ENCODE measurements at places on chromosomes 4 and X. TPM values are rescaled to one million over a fixed set of nuclear protein-coding genes. Genes with fewer than 3 reads are reported as not detected.

- H3K36me3 ChIP-seq: peaks cover 17% of the 10 kb centered on the region
- no peak overlapping the region for H3K27ac ChIP-seq
- H3K27me3 ChIP-seq: no peaks in the 10 kb centered on the region
- no peaks in the 10 kb centered on the region for H3K4me1 ChIP-seq
- DNase-seq: no peak
Observed at GRCh38 chr4:36140421-36140820, 103.9 kb downstream of the ARAP2 start.

DNA sequence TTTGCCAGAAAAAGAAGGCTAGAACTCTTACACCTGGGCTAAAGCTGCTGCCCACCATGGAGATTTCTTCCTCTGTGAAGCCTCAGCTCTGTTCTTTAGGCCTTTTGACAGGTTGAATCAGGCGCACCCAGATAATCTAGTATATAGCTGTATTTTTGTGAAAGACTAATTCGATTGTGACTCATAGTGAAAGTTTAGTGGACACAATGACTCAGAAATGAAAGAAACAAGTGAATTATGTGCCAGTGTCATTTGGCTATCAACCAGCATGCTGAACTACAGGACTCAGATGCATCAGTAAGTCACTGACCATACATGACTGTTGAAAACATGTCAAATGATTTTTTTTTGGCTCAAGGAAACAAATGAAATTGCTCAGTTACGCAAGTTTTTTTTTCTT is 425.4 kb downstream of the SLITRK2 start:
- H3K27ac ChIP-seq: no peak overlapping the region
- no peaks in the 10 kb centered on the region for H3K27me3 ChIP-seq
- H3K4me3 ChIP-seq: no peak overlapping the region
- H3K36me3 ChIP-seq: no peaks in the 10 kb centered on the region
- H3K4me1 ChIP-seq: no peaks in the 10 kb centered on the region

DNA sequence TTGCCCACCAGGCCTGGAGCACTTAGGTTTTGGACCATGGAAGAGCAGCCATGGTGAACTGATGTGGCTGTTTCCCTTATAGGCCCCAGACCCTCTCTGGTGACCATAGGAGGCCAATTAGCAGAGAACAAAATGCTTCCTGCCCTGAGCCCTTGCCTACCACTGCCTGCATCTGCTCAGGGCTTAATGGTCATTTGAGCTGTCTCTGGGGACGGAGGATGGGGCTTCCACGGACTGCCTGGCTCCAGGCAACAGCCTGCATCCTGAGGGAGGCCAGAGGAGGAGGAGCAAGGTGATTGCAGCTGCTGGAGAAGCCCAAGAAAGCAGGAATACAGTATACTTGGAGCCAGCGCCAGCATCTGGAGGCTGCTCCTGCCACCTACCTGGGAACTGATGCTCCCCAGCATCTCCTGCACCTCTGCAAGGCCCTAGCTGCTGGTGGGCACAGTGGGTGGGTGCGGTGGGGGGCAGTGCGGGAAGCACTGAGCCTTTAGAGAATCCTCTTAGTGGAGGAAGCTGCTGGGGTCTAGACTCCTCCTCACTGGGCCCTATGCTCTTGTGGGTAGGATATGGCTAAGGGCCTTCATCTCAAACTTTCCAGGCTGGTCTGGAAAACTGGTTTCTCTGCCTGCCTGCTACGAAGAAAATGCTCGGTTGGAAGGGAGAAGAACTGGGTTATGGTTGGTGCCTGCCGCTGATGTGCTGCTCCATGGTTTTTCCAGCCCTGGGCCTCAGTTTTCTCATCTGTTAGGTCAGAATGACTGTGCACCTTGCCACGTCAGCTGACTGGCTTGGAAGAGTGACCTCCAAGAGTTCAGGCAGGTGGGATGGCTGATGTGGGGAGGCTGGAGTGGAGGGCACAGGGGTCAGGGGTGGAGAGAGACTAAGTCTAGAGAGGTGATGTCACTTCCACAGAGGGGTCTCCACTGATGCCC is 158.8 kb upstream of the PJA1 start:
- no peak overlapping the region for H3K4me3 ChIP-seq
- no peaks in the 10 kb centered on the region for H3K36me3 ChIP-seq

- H3K27ac ChIP-seq: no peak overlapping the region
- H3K4me3 ChIP-seq: no peak overlapping the region
- H3K27me3 ChIP-seq: peaks cover 16% of the 10 kb centered on the region
- no peaks in the 10 kb centered on the region for H3K4me1 ChIP-seq
Observed at GRCh38 chr4:53716011-53716410, 124.7 kb upstream of the LNX1 start.

DNA sequence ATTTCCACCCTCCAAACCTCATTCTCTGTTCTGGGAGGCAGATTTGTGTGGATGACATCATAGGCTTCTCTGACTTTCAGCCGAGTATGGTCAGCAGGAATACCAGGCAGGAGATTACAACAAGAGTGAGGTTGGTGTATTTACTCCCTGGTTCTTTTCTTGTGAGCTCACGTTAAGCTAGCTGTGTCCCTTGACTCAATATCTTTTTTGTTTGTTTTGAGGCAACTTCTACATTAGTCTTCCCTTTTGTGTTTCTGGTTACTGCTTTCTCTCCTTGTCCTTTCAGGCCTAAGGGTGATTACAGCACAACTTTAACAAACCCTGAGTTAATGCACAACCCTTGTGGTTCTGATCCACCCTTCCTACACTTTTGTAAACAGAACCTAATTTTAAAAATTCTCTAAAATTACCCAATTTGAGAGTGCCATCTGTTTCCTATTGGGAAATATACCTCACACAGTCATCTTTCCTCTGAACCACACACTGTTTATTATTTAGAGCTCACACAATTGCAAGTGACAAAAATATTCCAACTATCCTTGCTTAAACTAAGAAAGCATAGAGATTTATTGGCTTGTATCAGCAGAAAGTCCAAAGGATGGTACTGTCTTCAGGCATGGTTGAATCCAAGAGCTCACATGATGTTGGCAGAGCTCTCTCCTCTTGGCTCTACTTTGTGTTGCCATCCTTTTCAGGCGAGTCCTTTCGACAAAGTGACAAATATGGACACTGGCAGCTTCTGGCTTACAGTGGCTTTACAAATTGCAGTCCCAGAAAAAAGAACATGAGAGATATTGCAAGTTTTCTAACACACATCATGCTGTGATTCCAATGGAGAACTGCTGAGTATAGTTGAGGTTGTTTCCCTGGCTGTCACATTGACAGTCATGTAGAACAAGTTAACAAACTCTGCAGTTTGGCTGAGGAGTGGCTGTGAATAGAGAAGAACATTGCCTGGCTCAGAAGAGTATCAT is 150.5 kb upstream of the DDIT4L start:
- no peaks in the 10 kb centered on the region for H3K4me1 ChIP-seq
- H3K36me3 ChIP-seq: no peaks in the 10 kb centered on the region
- DNase-seq: no peak
- no peak overlapping the region for H3K27ac ChIP-seq

DNA sequence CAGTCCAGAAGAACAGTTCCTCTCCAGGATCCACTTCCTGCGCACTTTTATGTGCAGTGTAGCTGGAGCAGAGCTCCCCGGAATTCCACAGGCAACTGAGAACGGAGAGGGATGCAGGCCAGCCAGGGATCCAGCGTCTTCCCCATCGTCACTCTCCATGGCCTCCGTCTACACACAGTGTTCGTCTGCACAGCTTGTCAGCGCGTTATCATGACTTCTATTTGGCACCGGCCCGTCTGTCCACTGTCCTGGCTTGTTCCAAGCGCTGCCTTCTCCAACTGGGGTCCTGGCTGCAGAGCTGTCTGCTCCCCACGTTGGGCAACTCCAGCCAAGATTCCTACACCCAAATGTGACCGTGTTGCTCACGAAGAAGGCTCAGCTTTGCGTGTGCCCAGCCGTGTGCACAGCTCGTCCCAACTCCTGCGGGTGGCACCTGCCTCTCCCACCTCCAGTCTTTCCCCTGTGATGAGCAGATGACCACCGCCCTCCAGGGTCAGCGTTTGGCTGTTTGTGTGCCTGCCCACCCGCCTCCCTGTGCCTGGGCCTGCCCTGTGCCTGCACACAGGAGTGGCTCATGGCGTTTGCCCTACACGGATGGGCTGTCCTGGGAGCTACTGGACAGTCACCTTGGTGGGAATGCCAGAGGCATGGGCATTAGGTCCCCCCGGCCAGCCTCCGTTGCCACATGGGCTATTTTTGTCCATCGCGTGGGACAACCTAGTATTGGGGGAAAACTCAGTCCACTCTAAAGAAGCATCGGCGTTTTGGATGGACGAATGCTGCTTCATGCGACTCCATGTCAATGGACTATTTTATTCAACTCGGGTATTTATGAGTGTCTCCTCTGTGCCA is 2.2 kb upstream of the CTBP1 start:
- H3K4me1 ChIP-seq: peaks cover 73% of the 10 kb centered on the region
- DNase-seq: no peak
- H3K27me3 ChIP-seq: no peaks in the 10 kb centered on the region
- peak overlapping the region; percentile 94 for H3K27ac ChIP-seq

DNA sequence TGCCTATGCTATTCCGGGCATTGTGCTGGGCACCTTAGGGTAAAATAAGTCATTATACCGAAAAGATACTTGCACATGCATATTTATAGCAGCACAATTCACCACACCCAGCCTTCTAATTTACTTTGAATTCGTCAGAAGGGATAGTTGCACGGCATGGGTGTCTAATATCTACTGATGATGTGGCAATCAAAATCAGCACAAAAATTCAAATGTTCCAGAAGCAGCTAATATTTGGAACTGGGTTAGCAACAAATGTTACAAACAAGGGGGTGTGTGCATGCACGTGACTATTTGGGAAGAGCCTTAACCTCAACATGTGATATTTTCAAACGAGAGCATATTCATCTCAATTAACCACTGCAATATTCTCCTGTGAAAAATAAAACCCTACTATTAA is 79.7 kb upstream of the PRSS48 start:
- no peak overlapping the region for H3K4me3 ChIP-seq
- no peaks in the 10 kb centered on the region for H3K36me3 ChIP-seq
- H3K4me1 ChIP-seq: no peaks in the 10 kb centered on the region

DNA sequence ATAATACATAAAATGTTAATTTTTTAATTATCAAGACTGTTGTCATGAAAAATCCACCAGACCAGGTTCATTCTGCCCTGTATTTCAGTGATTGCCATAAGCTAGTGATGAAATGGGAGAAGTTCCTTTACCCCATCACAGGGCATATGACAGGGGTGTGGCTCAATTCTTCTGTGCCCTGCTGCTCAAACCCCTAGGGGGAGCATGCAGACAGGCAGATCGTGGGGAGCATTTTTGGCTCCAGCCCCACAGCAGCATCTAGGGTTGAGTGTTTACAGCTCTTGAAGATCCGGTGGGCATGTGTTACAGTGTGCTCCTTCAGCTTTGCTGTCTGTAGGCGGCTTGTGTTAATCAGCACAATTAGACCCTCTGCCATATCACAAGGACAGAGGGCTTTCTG is 700.7 kb downstream of the PCDH18 start:
- H3K4me3 ChIP-seq: no peak overlapping the region
- no peak for DNase-seq
- no peaks in the 10 kb centered on the region for H3K4me1 ChIP-seq

DNA sequence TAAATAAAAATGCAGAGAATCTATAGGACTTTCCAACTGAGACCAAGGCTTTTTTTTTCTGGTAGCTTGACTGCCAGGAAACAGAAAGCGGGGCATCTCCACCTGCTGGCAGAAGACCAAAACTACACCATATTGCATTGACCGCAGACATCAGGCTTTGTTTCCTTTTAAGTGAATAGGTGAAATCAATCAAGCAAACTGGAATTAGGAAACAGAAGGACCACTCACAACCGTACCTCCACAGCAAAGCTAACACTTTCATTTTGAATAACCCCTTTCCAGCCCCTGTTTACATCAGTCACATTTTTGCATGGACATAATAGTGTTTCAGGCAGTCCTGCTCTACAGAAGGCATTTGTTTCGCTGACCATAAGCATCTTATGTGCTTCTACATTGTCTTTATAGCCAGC is 218.2 kb downstream of the IDS start:
- H3K36me3 ChIP-seq: no peaks in the 10 kb centered on the region
- no peak overlapping the region for H3K27ac ChIP-seq
- H3K4me1 ChIP-seq: peaks cover 17% of the 10 kb centered on the region
- H3K27me3 ChIP-seq: no peaks in the 10 kb centered on the region

The TMEM156 gene
- total RNA-seq: 11.3 TPM

The IDH3G gene
- total RNA-seq: 49.9 TPM

GRCh38 chr4:86264241-86264640 is 95.6 kb downstream of the MAPK10 start:
- H3K27ac ChIP-seq: no peak overlapping the region
- H3K4me1 ChIP-seq: no peaks in the 10 kb centered on the region
- no peak overlapping the region for H3K4me3 ChIP-seq
- H3K27me3 ChIP-seq: no peaks in the 10 kb centered on the region
- DNase-seq: no peak

DNA sequence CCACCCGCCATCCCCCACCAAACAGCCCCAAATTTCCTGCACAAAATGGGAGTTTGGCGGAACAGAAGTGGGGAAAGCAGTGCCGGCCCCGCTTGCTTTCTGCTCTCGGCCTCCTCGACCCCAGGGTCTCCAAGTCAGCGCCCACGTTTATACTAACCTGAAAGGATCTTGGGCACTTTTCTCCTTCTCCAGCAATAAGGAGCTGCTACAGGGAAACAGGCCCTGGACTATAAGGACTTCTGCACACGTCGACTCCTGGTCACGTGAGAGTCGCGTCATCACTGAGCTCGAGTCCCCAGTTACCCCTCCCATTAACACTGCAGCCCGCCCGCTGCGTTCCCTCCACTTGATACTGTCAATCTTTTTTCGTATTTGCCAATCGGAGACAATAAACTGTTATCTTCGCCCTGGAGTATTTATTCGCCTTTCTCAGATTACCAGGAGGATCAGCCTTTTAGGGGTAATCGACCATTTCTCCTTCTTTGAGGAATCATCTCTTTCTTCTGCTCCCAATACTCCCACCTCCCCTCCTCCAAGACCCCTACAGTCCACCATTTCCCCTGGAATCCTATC is at the start of gene TCEAL8:
TSS of gene TCEAL8 (minus strand) at position 235 of the 573 bp plus-strand sequence. CDS start 1,176 bp downstream, outside the sequence.
- H3K27me3 ChIP-seq: no peaks in the 10 kb centered on the region
- H3K4me3 ChIP-seq: peak within 1 kb of the TSS; percentile 94
- DNase-seq: peak; percentile 79
- peaks cover 14% of the 10 kb centered on the region for H3K4me1 ChIP-seq
- H3K27ac ChIP-seq: peak within 1 kb of the TSS; percentile 96

DNA sequence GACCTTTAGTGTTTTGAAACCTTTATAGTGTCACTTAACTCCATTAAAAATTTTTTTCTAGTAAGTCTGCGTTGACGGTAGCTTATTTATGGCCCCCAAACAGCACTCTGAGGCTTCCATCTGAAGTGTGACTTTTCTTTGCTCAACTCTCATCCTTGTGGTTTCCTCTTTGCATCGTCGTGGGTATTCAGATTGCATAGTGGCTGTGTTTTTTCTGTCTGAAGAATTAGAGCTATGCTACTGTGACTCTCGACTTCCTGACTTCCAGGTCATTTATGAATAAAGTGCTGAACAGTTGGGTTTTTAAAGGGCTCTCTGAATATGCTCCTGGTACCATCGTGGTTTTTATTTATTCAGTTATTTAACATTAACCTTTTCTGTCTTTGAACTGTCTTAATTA is 44.9 kb downstream of the JADE1 start:
- DNase-seq: peak; percentile 27
- peaks cover 28% of the 10 kb centered on the region for H3K4me1 ChIP-seq
- H3K36me3 ChIP-seq: peaks cover 66% of the 10 kb centered on the region
- H3K27me3 ChIP-seq: no peaks in the 10 kb centered on the region
- H3K4me3 ChIP-seq: no peak overlapping the region
- peak overlapping the region; percentile 78 for H3K27ac ChIP-seq

Data from activated naive CD4-positive, alpha-beta T cell treated with anti-CD3 and anti-CD28 coated beads for 36 hours (primary cell).